ENCODE measurements at places on chromosomes 6 and 20.

- DNase-seq, result no peak
Measured at GRCh38 chr6:14108571-14109410, 8.8 kb upstream of the CD83 start.

- no peak for DNase-seq
Measured at GRCh38 chr20:49388744-49389143, 93.7 kb downstream of the KCNB1 start.

DNA sequence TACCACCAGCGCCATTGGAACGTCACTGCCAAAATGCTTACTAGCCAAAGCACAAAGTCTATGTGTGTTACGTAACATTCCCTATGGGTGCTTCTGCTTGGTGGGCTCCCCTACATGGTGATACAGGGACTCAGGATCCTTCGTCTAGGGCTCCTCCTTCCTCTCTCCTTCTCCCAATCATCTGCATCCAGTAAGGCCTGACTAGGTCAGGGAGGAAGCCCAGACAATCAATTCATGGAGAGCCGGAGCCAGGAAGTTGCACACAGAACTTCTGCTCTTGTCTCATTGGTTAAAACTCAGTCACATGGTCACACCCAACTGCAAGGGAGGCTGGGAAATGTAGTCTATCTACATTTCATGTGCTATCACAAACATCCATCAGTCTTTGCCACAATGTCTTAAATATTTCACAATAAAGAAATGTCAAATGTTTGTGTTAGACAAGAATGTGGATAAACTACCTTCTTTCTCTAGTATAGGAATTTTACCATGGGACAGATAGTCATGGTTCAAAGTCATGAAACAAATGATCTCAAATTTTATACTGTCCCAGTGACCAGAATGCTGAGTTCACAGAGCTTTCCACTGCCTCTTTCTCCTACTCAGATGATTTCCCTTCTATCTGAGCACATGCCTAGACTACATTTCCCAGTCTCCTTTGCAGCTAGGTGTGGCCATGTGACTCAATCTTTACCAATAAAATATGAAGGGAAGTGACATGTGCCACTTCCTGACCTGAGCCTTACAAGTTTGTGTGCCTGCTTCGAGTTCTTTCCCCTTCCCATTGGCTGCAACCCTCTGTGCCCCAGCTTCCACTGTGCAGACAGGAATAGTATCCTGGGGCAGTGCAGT lies 9.3 kb upstream of the KCNK15 start:
- DNase-seq, result no peak

GRCh38 chr20:57567471-57568079 lies 6.7 kb downstream of the PCK1 start:
- DNase-seq, result no peak

DNA sequence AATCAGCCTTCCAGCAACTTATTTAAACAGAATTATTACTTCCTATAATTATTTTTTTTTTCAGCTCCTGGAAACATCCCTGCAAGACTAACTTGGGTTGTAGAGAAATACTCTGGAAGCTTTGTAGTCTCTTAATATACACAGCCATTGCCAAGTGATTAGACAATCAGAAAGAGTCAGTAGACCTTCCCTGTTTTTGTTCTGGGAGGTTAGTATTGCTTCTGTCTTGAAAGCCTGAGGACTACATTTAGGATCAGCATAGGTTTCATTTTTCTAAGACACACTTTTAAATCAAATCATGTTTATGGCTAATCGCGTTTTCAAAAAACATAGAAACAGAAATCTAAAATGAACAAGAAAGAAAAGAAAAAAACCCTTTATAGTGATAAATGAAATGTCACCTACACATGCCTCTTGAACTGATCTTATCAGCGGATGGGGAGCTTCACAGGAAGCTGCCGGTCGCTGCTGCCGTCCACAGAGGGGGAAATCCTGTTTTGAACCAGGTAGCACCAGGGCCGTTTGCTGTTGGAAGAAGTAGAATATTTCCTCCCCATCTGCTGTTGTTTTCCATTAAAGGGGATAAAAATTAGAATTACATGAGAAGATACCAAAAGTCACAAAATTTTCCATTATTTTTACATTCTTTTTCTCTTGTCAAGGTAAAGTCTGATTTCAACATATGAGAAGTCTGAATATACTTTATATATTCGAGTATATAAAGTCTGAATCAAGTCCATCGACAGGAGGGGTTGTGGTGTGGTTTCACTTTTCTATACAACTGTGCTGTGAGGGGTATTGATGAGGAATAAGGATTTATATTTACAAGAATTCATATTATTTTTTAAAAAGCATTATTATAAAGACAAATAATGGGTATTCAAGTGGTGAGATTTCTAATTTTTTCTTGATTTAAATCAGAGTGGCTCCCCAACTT lies 94.6 kb downstream of the ARMC2 start:
- no peak for DNase-seq

DNA sequence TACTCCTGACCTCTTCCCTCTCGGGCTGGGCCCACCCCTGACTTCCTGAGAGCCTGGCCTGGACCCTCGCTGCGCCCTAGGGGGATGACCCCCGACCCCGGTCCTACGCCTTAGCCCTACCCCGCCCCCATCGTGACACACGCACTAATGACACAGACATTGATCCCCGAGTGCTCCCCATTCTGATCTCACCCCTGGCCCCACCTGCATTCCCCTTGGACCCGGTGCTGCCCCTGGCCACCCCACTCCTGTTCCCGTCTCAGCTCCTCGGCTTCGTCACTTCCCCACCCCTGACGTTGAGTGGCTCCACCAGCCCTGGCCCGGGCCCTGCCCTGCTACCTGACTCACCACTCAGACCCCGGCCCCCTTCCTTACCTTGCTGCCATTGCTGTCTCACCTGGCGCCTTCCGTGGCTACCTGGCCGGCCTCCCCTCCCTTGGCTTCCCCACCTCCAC lies 12.1 kb downstream of the RBCK1 start:
- no peak for DNase-seq

All from thoracic aorta (tissue), 2 donors.